ENCODE measurements at places on chromosomes 11 and 22.

GRCh38 chr11:61549662-61550568 lies 31.0 kb downstream of the SYT7 start:
- DNase-seq, result no peak

GRCh38 chr11:65083134-65083833 lies 556 bp downstream of the CDCA5 start:
- DNase-seq, result no peak

- no peak for DNase-seq
Measured at GRCh38 chr22:30984317-30984716, 15.3 kb downstream of the TUG1 start.

DNA sequence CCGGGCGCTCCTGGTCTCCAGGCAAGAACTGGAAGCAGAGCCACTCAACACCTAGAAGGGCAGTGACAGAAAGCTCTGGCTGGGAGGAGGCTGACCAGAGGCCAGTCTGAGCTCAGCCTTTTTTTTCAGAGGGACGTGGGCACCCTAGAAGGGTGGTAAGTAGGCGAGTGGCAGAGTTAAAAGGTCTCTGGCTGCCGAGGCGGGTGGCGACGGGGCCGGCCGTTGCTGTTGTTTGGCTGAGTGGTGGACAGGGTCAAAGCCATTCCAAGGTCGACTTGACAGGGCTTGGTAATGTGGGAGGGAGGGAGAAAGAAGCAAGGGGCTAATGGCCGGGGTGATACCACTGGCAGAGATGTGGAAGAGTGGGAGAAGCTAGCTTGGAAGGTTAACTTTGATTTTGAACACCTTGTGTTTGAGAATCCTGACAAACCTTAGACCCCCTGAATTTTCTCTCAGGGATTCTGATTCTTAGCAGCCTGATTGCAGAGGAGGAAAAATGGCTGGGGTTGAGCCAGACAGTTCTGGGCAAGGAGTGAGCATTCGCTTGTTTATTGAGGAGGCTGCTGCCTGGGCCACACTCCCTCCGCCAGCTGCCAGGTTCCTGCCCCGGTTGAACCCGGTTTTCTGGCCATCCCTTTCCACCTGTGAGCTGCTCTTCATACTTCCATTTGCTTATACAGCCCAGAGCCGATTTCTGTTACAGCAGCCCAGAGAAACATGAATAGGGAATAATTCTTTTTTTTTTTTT lies 868 bp upstream of the SYCE3 start:
- DNase-seq, result no peak

DNA sequence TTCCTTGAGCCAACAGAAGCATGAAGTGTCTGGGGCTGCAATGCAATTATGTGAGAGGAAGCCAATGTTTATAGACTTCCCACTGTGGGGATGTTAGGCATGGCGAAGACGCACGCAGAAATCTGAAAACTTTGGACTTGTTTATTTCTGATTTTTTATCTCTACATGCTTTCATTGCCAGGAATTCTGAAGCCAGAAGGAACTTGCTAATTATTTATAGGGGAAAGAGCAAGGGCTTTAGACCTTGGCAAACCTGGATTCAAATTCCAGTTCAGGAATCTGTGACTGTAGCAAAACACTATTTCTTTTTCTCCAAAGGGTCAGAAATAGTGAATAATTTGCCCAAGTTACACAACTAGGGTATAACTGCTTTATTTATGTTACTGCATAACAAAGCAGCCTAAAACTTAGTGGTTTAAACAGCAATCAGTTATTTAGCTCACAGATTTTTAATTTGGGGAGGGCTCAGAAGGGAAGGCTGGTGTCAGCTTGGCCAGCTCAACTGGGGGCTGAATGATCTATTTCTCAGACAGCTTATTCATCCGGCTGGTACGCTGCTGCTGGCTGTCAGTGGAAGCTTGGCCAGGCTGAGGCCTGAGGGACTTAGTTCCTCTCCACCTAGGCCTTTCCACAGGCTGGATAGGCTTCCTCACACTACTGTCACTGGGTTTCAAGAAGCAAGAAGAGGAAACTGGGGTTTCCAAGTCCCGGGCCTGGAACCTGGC lies 1.9 kb upstream of the OR6Q1 start:
- no peak for DNase-seq

GRCh38 chr22:26172389-26172990 lies 3.2 kb downstream of the SEZ6L start:
- DNase-seq, result no peak

- no peak for DNase-seq
Measured at GRCh38 chr11:76978239-76978638, 56.0 kb upstream of the B3GNT6 start.

DNA sequence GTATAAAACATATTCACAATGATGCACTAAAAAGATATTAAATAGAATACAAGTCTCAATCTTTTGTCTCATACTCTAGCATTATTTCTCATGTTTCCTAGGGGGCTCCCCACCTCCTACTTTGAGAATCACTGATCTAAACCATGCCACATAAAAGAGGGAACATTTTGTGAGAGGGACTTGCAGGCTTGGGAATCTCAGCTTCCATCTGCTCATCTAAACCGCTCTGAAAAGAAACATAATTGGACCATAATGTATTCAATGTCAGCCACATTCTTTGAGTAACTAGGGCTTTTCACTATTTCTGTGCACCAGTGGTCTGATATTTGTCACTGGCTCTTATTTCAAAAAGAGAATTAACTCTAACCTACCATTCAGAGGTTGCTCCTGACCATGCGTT lies 6.4 kb upstream of the CSRP3 start:
- no peak for DNase-seq

- DNase-seq, result no peak
Measured at GRCh38 chr11:283405-284104, 5.3 kb downstream of the NLRP6 start.

DNA sequence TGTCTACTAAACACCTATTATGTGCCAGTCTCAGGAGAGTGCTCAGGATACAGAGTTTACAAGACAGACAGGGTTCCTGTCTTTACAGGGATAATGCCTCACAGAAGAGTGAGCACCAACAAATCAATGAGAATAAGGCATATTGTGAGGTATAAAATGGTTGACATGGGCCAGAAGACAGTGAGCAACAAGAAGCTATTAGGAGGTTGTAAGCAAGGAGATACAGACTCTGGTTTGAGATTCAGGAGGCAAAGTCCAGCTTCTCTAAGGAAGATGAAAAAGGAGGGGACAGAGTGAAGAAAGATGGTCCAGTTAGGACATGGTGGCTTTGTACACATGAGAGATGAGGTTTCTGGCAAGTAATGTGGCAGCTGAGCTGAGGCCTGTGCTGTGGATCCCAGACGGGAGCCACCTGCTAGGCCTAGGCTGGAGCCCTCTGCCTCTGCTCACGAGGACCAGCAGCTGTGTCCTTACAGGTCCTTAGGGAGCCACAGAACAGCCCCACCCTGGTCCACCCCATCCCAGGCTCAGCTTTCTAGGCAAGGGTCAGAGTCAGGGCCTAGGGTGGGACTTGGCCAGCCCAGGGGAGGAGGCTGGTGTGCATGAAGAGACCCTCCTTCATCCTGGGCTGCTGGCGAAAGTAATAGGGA lies 110.5 kb downstream of the ZNF280B start:
- no peak for DNase-seq

DNA sequence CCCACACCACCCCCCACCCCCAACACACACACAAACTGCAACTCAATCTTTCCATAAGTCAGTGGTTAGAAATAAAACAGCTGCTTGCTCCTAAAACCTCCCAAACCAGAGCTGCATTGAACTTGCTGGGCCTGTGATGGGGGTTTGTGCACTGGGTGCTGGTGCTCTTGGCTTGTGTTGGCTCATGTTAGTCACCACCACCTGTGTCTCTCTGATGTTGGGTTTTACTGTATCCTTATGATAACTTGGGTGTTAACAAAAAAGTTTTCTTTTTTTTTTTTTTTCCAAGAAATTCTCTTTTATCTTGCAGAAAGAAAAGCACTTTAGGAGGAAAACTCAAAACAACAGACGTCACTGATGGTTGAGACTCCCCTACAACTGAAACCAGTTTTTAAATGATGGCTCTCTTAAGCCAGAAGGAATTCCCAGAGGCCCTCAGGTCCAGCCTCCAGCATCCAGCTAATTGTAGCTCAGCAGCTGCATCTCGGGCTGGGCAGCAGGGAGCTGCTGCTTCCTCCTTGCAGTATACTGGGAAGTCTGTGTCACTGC lies 79.9 kb upstream of the DRD2 start:
- DNase-seq, result no peak

GRCh38 chr11:32947978-32948377 lies 55.4 kb downstream of the QSER1 start:
- no peak for DNase-seq

GRCh38 chr22:43151251-43152002 lies at the start of gene TSPO:
Gene TSPO (plus strand): TSS chr22:43151559. CDS start chr22:43159239, 7,680 bp downstream.
- DNase-seq, result no peak

- no peak for DNase-seq
Measured at GRCh38 chr22:41526830-41527799, 17.2 kb downstream of the POLR3H start.

GRCh38 chr11:36282926-36283325 lies 6.3 kb downstream of the COMMD9 start:
- no peak for DNase-seq

GRCh38 chr11:95790933-95791708 lies 823 bp downstream of the CEP57 start:
- DNase-seq, result no peak

GRCh38 chr11:44127130-44127529 lies 31.7 kb downstream of the EXT2 start:
- no peak for DNase-seq

DNA sequence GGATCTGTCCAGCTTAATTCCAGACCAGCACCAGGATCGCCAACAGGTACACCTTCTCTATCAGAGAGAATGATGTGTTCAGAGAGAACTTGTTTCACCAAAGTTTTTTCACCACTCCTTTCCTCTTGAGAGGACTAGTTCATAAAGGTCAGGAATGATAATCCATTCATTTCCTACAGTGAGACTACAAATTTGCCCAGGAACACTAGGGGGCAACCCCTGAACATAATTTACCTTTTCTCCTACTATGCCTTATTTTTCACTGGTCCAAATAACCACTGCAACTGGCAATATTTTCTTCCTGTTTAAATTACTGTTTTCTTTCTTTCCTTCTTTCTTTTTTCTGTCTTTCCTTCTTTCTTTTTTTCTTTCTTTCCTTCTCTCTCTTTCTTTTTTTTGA lies 22.5 kb downstream of the CAVIN3 start:
- no peak for DNase-seq

GRCh38 chr11:8346157-8346755 lies 82.6 kb upstream of the LMO1 start:
- no peak for DNase-seq

GRCh38 chr11:19444231-19444630 lies 203.5 kb upstream of the E2F8 start:
- no peak for DNase-seq

GRCh38 chr11:65440831-65441499 lies 18.4 kb downstream of the NEAT1 start:
- DNase-seq, result no peak

- no peak for DNase-seq
Measured at GRCh38 chr11:83088965-83089364, 17.3 kb upstream of the RAB30 start.

DNA sequence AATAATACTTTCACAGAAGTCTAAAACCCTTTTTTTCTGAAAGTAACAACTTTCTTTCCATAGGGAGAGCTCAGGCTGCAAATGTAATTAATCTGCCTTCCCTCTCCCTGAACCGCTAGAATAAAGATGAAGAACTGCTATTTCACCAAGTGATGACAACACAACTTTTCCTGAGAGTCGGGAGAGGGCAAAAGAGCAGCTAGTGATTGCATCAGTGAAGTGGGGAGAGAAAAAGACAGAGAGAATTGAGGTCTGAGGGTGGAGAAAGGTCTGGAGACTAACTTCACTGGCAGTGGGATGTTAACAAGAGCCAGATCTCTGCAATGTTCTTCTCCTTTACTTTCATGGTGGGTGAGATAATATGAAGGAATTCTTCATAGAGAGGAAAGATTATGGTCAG lies 10.9 kb upstream of the MPEG1 start:
- no peak for DNase-seq

- no peak for DNase-seq
Measured at GRCh38 chr22:28600546-28601143, 79.0 kb downstream of the TTC28 start.

GRCh38 chr22:30643055-30643875 lies 7.7 kb downstream of the SLC35E4 start:
- DNase-seq, result no peak

GRCh38 chr11:99814021-99814420 lies 793.3 kb downstream of the CNTN5 start:
- DNase-seq, result no peak

DNA sequence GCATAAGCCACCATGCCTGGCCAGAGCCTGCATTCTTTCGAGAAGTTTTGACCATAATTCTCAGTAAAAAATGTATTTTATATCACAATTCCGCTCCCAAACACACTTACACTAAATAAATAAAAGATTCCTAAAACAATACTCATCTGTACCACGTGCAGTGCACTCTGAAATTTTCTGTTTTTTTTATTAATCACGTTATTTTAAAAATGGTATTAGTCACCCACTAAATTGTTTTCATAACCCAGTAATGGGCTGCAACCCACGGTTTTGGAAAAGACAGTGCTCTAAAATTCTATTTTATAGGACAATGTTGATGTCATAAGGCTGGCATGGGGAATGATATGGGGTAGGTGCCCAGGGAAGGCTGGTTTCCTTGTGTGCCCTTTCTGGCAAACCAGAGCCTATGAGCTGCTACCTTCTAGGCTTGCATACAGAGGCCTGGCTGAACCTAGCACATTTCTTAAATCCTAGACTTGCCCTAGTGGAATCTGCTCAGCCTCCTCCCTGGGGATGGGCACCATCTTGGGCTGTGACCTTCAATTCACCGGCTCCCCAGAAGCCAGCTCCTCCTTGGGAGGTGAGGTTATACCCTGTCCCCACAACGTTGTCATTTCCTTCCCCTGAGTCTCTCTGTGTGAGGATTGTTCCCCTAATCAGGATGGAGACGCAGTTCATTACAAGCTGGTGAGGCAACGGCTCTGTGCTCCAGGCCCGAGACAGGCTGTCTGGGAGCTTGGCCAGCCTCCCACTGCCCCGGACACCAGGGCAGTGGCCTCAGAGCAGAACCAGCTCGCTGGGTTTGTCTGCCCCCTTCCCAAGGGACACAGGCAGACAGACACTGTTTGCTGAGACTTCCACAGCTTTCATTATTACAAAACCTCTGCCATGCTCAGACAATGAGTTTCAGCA lies 116.5 kb upstream of the NAV2 start:
- DNase-seq, result no peak

DNA sequence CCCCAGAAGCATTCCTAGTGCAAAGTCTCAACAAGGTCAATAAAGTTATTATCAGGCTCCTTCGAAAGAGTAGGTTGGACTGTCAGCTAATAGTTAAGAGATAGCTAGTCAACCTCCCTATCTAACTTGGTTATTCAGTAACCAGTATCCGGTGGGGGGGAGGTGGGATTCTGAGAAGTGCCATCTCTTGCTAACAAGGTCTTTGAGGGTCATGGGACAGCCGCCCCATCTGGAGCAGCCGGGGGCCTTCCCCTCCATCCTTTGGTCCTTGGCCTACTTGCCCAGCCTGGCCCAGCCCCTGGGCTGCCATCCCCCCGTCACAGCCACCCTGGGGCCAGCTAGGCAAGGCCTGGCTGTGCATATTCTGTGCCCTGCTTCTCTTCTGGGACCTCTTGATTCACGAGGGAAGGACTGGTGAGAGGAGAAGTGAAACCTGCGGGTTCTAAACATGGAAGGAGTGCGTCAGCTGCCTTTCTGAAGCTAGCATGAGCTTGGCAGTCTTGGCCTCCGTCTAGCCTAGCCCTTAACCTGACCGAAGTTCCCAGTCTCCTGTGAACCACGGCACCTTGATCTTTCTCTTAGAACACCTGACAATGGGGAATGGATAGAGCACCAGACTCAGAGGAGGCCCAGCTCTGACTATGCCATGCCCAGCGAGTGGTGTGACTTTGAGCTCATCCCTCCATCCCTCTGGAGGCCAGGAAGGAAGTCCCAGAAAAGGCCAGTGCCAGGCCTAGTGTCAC lies 9.3 kb downstream of the SLC37A2 start:
- no peak for DNase-seq
